Forelimb muscle (tissue), 1 donor: ENCODE measurements at places on chromosomes 6 and 20. TPM values are rescaled to one million over a fixed set of nuclear protein-coding genes. Genes with fewer than 3 reads are reported as not detected.

- no peak for DNase-seq
Measured at GRCh38 chr6:15447546-15448267, 201.8 kb downstream of the JARID2 start.

The MDFI gene
- 41.3 TPM for polyA plus RNA-seq

- DNase-seq, result no peak
Measured at GRCh38 chr6:37396571-37397180, 36.3 kb upstream of the CMTR1 start.

DNA sequence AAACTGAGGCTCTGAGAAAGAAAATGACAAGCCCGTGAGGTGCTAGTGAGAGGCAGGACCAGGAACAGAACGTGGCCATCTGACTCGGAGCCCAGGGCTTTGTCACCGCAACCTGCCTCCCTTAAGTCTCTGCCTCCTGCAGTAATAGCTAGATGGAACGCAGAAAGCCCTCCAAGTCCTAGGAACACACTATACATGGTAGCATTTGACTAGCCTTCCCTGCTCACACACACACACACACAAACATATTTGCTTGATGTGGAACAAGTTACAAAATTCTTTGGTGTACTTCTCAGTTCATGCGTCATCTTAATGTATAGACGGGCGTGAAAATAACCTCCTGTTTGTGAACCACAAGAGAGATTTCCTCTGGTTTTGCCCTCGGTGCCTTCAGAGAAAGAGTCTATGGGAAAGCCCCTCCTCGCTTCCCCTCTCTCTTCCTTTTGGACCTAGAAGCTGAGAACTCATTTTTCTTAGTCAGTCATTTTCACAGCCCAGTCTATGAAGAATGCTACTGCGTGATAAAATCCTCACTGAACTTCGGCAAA lies 38.8 kb downstream of the C6orf52 start:
- DNase-seq, result no peak

DNA sequence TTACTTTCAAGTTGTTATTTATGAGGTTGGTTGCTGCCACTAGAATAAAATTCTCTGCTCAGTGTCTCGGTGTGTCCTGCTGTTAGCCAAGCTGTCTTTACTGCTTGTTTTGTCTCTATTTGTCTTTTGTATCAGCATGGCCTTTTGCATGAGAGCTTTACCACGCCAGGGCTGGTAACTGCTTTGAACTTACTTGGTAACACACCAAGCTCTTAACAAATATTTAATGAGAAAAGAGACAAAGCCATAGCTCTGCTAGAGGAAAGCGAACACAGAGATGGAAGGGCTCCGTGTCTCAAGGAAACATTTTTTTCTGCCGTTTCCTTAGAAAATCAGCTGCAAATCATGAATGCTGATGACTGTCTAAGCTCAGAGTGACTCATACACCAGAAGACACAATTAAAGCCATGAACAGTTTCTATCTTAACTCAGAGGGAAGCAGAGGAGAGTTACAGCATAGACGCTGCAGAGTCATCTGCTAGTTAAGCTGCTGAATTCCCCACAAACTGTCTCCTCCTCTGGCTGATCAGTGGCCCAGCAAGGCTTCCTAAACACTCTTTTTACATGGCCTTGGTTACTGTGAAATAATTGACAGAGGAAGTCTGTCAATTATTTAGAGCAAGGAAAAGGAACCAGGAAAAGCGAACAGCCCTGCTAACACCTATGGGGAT lies 44.8 kb downstream of the AGPAT4 start:
- no peak for DNase-seq

GRCh38 chr6:135438907-135439535 lies 58.5 kb downstream of the AHI1 start:
- no peak for DNase-seq

The CPXM1 gene
- polyA plus RNA-seq, result 31.6 TPM

The SMLR1 gene
- polyA plus RNA-seq, result 0.10 TPM

The TCF19 gene
- 8.4 TPM for polyA plus RNA-seq

DNA sequence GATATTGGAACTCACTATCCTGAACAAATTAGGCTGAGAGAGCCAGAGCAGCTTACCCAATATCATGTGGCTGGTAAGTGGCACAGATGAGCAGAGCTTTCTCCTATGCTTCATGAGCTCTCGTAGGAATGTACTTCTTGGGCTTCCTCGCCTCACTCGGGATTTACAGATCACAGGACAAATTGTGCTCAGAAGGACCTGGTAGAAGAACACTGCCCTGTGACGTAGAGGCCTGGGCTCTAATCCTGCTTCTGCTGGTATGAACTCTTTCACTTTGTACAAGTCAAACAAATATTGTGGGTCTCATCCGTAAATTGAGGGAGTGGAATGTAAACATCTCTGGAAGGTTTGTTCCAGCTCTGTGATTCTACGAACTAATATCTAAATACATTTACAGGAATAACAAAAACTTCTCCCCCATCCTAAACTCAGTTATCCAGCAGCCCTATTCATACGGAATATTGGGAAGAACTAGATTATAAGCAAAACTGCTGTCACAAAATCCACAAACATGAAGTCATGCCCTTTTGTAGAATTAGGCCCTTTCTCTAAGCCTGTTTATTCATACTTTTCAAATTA lies 187.6 kb downstream of the CLIC5 start:
- DNase-seq, result no peak

GRCh38 chr6:111339294-111339693 lies 143.7 kb downstream of the REV3L start:
- DNase-seq, result no peak

GRCh38 chr6:99091985-99092384 lies 144.2 kb upstream of the FBXL4 start:
- no peak for DNase-seq

- DNase-seq, result no peak
Measured at GRCh38 chr6:85107701-85108100, 342.2 kb upstream of the NT5E start.

- no peak for DNase-seq
Measured at GRCh38 chr20:1618479-1618878, 1.3 kb downstream of the SIRPB1 start.

DNA sequence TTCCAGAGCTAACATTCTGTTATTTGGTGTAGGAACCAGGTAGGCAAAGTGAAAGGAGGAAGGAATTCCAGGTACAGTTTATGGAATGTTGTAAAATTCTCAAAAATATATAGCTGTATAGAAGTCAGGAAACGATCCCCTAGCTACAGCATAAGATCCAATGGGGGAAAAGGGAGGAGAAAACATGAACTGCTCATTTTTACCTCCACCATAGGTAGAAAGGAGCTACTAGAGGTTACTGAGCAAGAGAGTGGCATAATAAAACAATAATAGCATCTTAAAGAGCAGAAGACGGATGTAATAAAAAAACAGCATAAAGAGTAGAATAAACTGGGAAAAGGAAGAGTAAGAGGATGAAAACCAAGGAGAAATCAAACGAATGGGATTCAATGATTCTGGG lies 26.9 kb downstream of the EPB41L2 start:
- DNase-seq, result no peak

GRCh38 chr6:169490830-169491229 lies 211.0 kb downstream of the WDR27 start:
- no peak for DNase-seq

DNA sequence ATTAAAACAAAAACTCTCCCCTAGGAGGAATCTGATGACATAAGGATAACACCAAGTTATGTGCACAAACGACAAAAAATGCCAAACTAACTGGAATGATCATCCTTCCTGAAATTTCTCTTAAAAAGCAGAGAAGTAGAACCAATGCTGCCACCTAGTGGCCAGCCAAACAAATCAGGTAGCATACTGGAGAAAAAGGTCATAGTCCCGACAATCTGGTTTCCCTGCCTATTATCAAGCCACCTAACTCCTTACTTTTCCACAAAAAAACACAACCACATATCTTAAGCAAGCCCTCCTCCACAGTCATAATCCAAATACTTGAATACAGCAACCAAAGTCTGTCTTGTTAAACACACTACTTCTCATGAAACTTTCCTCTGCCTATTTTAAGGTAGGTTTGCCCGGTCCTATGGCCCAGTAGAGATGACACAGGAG lies 5.3 kb downstream of the OARD1 start:
- DNase-seq, result peak; percentile 72

- DNase-seq, result no peak
Measured at GRCh38 chr6:56278171-56278591, 30.8 kb upstream of the COL21A1 start.

The HLA-DMB gene
- 4.8 TPM for polyA plus RNA-seq

DNA sequence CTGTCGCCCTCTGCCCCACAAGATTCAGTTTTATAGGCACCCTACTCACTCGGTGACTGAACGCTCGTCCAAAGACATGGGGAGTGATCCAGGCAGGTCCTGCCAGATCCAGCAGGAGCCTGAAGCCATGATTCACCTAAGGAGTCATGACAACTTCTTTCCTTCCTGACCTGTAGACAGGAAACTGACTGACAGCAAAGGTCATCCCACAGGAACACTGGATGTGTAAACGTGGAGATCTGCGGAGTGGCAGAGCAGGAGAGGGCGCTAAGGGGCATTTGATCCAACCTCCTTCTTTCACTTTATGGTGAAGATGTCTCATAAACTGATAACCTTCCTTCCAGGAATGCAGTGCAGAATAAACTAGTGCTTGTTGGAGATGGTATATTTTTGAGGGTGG lies 192.2 kb downstream of the GJA10 start:
- DNase-seq, result no peak

The RAMACL gene
- polyA plus RNA-seq, result 0.16 TPM

- DNase-seq, result no peak
Measured at GRCh38 chr6:145688493-145688905, 46.8 kb downstream of the EPM2A start.

- DNase-seq, result no peak
Measured at GRCh38 chr6:118529756-118530155, 18.3 kb upstream of the PLN start.

The RSPH4A gene
- 0.52 TPM for polyA plus RNA-seq

- no peak for DNase-seq
Measured at GRCh38 chr6:21899708-21900107, 306.2 kb downstream of the SOX4 start.

DNA sequence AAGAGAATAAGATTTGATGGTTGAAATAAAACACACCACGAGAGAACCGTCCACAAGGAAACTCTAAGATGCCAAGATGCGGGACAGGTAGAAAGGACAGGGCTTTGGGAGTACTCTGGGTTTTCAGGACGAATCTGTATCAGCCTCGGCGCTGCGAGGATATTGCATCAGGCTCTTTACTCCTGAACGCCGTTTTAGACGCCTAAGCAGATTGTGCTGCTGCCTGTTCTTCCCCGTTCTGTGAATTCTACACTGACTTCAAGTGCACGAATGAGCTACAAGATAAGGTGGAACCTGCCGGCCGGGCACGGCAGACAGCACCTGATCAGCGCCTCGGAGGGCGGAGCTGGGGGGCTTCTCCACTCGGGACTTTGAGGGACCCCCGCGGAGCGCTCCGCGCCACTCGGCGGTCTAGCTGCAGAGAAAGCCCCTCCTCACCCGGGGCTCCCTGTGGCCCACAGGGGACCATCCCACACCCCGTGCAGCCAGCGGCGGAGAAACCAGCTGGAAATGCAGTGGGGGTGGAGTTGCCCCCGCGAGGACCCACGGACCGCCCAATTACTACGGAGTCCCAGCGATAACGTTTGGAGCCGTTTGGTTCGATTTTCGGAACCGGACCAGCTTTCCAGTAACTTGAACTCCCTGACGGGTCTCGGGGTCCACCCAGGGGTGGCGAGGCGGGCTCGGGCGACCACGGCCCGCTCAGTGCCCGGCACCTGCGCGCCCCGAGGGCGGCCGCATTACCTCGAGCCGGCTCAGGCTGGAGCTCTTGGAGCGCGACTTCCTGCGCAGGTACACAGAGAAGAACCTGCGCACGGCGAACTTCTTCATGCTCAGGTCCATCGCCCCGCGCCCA lies 646 bp downstream of the RPS6KA2 start:
- DNase-seq, result no peak
